ENCODE measurements at places on chromosomes 11 and 22. TPM values are rescaled to one million over a fixed set of nuclear protein-coding genes. Genes with fewer than 3 reads are reported as not detected.

The HEPN1 gene
- not detected for total RNA-seq

- DNase-seq, result no peak
Observed at GRCh38 chr11:119361056-119361787, 14.7 kb upstream of the MFRP start.

The UBQLN3 gene
- total RNA-seq, result 0.81 TPM

The NTM gene
- not detected for total RNA-seq

The GLYATL1 gene
- total RNA-seq, result 0.81 TPM

The WBP2NL gene
- total RNA-seq, result 1.6 TPM

GRCh38 chr22:46202897-46203600 is 47.0 kb downstream of the CDPF1 start:
- DNase-seq, result no peak

The MOGAT2 gene
- total RNA-seq, result under 0.01 TPM

The MYOD1 gene
- total RNA-seq, result not detected

DNA sequence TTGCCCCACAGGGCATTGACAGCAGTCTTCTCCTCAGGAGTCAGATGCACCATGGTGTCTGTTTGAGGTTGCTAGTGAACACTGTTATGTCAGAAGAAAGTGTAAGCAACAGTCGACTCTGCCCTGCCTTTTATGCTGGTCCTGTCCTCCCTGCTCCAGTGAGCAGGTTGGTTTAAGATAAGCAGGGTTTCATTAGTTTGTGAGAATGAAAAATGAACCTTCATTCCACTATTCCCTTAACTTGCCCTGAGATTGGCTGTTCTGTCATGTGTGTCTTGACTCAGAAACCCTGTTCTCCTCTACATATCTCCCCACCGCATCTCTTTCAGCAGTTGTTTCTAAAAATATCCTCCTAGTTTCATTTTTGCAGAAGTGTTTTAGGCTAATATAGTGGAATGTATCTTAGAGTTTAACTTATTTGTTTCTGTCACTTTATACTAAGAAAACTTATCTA is at the start of gene HBD:
Gene HBD, minus strand, starts transcription at position 103 of the 454 bp plus-strand sequence. Its CDS starts 50 bp downstream, at position 53.
- DNase-seq, result peak; percentile 79

DNA sequence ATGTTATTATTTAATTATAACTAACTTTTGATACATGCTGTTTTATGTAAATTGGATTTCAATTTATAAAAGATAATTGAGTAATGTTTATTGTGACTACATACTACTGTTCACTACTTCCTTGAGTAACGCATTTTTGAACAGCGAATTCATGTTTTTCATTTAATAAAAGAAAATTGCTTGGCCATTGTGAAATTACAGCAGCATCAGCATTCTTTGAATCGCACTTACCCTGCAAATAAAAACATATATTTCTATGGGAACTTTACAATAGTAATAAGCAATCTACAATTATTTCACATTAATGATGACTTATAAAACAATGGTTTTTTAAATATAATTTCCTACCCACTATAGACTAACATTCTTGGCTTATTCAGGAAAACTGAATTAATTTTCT is 20.3 kb downstream of the OR5J2 start:
- DNase-seq, result no peak

- no peak for DNase-seq
Observed at GRCh38 chr11:132649277-132649676, 883.0 kb downstream of the OPCML start.

The MUC2 gene
- not detected for total RNA-seq

- peak; percentile 17 for DNase-seq
Observed at GRCh38 chr11:14189874-14190273, 169.1 kb downstream of the RRAS2 start.

GRCh38 chr11:97850701-97851100 is 1170.0 kb upstream of the CNTN5 start:
- DNase-seq, result no peak

The CLDN5 gene
- 9.4 TPM for total RNA-seq

DNA sequence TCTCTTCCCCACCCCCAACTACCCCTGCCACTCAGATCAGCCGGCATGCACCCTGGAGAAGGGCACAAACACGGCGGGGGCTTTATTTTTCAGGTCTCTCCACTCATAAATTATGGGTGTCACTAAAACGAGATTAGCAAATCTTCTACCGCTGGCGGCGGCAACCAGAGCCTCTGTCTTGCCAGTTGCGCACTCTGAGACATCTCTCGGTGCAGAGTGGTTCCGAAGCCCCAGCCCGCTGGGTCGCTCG is 125.3 kb upstream of the C11orf58 start:
- no peak for DNase-seq

- DNase-seq, result no peak
Observed at GRCh38 chr11:26018336-26018735, 313.6 kb upstream of the ANO3 start.

GRCh38 chr11:90908074-90908473 is 685.2 kb upstream of the CHORDC1 start:
- DNase-seq, result no peak

Measured in hematopoietic multipotent progenitor cell (in vitro differentiated cells).